Left colon (tissue), 2 donors: ENCODE measurements at places on chromosomes 5 and 9. TPM values are rescaled to one million over a fixed set of nuclear protein-coding genes. Genes with fewer than 3 reads are reported as not detected.

The PCDHGB6 gene
- 2.2 TPM for total RNA-seq

The BNC2 gene
- total RNA-seq = 19.3 TPM

The IL5 gene
- not detected for total RNA-seq

The ZFAND5 gene
- total RNA-seq = 105 TPM

The MARVELD2 gene
- total RNA-seq = 56.0 TPM

The PCDHB5 gene
- total RNA-seq = 0.56 TPM

The KIF20A gene
- total RNA-seq = 4.0 TPM

The SLC22A4 gene
- 7.3 TPM for total RNA-seq

The LMX1B gene
- total RNA-seq = not detected

The PHYHD1 gene
- total RNA-seq = 7.1 TPM

The LCN6 gene
- total RNA-seq = 3.6 TPM

The IFNA2 gene
- not detected for total RNA-seq

The TBCA gene
- total RNA-seq = 106 TPM

The SLIT3 gene
- 15.7 TPM for total RNA-seq

The LIFR gene
- total RNA-seq = 8.1 TPM

The ZNF483 gene
- 2.9 TPM for total RNA-seq

The KCNIP1 gene
- total RNA-seq = 0.22 TPM

The CDKN2B-AS1 gene
- total RNA-seq = 108 TPM

The ADAMTS13 gene
- 3.0 TPM for total RNA-seq

The CBY3 gene
- total RNA-seq = not detected

The FBP2 gene
- total RNA-seq = not detected

The TMEM252 gene
- total RNA-seq = not detected

The C5 gene
- 1.2 TPM for total RNA-seq

The APBB3 gene
- total RNA-seq = 26.5 TPM

The SLC34A1 gene
- total RNA-seq = not detected

The PCDHA8 gene
- not detected for total RNA-seq

The VCP gene
- 189 TPM for total RNA-seq

The HRH2 gene
- 0.84 TPM for total RNA-seq

The WWC1 gene
- total RNA-seq = 18.7 TPM

The FGFR4 gene
- 43.3 TPM for total RNA-seq

The C6 gene
- total RNA-seq = 0.92 TPM

The GPR151 gene
- total RNA-seq = not detected

The AHRR gene
- 1.6 TPM for total RNA-seq

The NR4A3 gene
- total RNA-seq = 0.61 TPM

The ADAM19 gene
- 2.7 TPM for total RNA-seq

The SERF1A gene
- 4.7 TPM for total RNA-seq

The G3BP1 gene
- 116 TPM for total RNA-seq

The PCDHA2 gene
- not detected for total RNA-seq
